ENCODE measurements at places on chromosomes 3 and 15. TPM values are rescaled to one million over a fixed set of nuclear protein-coding genes. Genes with fewer than 3 reads are reported as not detected.

The CPB1 gene
- total RNA-seq, result not detected

The LRRN1 gene
- not detected for total RNA-seq

The OIP5 gene
- 21.4 TPM for total RNA-seq

The CCDC9B gene
- total RNA-seq, result 8.9 TPM

The RAB43 gene
- total RNA-seq, result 8.2 TPM

The IL16 gene
- not detected for total RNA-seq

The RNF13 gene
- total RNA-seq, result 63.7 TPM
